ENCODE measurements at places on chromosomes 1 and 21.

DNA sequence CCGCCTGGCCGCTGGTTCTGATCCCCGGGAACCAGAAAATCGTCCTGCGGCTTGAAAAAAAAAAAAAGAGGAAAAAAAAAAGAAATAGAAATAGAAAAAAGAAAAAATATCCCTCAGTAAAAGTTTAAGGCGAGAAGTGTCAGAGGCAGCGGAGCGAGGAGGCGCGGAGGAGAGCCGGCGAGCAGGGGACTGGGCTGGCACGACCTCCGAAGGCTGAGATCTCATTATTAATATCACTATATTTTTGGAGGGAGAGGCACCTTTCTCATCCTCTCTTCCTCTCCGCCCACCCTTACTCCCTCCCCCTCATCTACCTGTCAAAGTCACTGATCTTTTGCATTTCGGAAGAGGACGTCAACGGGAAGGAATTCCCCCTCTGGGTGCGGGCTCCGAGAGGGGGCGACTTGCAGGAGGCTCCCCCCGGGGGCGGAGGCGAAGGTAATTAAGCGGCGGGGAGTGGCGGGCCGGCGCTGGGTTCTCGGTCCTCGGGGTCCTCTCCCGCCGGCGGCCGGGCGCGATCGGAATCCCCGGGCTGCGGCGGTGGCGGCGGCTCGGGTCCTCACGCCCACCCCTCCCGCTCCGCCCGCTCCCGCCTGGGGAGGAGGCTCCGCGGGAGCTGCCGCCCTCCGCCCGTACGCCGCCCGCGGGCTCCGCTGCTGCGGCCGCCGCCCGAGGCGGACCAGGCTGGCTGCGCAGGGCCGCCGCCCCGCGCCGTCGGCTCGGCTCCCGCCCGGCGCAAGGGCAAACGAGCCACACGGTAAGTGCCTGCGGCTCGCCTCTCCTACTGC lies at the start of gene NTNG1:
TSS of gene NTNG1 (plus strand) at position 337 of the 788 bp plus-strand sequence.
- peak; percentile 25 for DNase-seq

DNA sequence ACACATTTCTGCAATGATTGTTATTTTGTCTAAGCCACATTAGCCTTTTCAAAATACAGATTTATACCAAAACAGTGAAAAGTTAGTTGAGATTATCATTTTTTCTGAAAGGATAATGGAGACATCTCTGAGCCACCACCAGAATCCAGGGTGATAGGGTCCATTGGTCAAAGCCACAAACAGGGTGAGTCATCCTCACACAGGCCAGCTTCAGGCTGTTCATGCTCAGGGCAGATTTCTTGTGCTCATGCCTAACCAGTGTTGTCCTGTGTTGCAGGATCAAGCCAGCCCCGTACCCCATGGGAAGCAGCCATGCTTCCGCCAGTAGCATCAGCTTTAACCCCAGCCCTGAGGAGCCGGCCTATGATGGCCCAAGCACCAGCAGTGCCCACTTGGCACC lies 13.4 kb downstream of the ELOA start:
- no peak for DNase-seq

DNA sequence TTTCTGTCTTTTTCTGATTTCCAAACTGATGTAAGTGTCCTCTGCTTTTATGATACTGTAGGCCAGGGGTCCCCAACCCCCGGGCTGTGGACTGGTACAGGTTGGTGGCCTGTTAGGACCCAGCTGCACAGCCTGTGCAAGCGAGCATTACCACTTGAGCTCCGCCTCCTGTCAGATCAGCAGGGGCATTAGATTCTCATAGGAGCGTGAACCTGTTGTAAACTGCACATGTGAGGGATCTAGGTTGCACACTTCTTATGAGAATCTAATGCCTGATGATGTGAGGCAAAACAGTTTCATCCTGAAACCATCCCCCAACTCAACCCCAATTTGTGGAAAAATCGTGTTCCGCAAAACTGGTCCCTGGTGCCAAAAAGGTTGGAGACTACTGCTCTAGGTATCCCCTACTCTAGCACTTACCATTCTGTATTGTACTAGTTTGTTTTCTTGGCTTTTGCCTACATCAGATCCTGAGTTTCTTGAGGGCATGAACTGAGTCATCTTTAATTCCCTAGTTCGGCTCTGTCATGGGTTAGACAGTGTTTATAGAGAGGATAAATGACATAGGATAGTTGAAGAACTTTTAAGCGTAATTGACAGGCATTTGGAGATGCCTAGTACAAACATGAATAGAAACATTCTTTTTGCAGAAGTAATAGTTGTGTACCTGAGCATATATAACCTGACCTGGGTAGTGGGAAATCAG lies 4.1 kb downstream of the ABCD3 start:
- DNase-seq: peak; percentile 74

DNA sequence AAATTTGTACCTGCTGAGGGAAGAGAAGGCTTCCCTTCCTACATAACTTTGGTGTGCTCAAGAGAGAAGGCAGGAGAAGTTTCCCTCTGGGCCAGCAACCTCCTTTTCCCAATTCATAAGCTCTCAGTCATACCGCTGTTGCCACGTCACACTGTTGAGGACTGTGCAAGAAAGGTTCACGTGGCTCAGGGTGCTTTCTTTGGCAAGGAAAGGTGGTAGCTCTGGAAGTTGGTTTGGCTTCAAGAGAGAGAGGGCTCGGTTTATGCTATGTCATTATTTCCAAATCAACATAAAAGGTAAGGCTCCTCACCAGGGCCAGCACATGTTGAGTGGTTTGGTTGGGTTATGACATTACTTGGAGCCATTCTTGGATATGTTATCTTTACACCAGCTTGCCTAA lies 77.3 kb downstream of the TNFSF18 start:
- peak; percentile 94 for DNase-seq

DNA sequence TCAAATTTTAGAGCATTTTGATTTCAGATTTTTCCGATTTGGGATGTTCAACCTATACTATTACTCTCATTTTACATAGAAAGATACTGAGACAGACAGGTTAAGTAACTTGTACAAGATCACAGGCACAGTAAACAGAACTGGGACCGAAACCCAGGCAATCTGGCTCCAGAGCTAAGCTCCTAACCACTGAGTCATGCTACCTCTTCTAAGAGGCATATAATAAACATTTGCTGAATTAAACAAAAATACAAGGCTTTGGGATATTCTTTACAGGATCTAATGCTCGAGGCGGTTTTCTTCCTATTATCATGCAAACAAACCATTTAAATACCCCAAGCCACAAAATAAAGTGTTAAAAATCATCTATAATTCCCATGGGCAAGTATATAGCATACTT lies 50.3 kb downstream of the MCOLN2 start:
- DNase-seq: peak; percentile 65

DNA sequence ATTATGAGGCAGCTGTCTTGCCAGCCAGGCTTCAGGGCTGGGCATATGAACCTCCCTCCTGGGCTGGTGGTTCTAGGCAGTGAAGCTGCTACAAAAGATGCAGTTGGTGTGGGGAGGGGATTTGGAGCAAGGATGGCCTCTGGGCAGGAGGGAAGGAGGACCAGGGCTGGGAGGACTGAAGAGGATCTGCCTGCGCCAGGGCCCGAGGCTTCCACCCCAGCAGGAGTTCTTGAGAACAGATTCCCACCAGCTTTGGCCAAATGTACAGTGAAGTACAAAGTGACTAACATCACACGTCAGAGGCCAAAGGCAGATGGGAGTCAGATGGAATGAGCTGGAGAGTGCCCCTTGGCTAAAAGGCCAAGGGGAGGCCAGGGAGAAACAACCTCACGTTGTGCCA lies 62.4 kb downstream of the DDX20 start:
- DNase-seq: no peak

DNA sequence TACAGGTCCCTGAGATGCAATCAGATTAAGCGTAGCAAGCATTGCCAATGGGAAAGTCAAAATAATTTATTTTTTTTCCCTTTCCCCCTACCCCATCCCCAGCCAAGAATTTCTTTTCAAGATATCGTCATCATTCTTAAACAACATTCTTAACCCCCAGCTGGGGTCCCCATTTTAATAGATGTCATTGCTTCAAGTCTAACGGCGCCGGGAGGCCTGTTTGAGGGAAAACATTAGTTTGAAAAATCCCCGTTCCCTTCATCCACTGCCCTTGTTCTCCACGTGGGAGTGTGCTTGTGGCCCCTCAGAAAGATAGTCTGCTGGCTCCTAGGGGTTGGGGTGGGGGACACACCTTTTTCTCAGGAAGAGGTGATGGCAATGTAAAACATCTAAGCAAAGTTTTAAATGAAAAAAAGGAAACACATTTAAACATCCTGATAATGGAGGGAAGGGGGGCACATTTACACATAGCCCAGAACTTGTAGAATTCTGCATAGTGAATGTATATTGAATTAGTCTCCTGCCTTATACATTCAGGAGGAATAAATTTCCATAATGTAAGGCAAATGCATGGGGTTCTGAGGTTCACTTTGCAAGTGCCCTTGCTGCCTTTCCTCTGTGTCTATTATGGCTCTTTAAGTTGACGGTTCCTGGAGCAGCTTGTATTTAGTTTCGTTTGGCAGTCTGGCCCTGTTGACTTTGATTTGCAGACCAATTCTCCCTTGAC lies 6.8 kb downstream of the TRNP1 start:
- no peak for DNase-seq

DNA sequence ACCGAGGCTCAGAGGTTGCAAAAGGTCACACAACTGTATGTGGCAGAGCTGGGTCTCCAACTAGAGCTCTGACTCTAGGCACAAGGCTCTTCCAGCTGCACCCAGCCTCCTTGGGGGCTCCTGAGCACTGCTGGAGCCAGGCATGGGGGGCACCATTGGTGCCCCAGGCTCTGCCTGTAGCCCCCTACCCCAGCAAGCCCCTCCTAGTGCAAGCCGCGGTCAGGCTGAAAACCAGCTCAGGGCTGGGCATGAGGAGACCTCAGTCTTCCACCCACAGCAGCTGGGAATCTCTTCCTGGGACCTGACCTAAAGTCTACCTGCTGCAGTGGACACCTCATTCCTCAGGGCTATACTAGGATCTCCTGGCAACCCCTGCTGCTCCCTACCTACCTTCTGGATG lies 14.6 kb downstream of the TNNT2 start:
- DNase-seq: no peak

GRCh38 chr1:52502789-52503188 lies 50.1 kb downstream of the TUT4 start:
- DNase-seq: peak; percentile 2

DNA sequence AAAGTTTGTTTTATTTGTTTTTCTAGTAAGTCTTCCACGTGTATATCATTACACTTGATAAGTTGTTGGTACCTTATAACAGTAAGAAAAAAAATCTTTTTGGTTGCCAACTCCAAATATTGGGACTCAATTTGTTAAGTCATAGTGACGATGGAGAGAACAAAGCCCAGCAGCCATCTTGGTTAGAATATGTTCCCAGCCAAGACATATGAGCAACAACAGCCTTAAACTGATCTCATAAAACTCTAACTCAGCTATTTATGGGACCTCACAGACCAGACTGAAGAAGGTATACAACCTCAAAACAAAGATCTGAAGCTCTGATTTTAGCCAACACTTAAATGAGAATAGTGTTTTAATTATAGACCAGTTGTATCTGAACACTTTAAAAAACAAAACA lies 281.3 kb downstream of the VAV3 start:
- no peak for DNase-seq

DNA sequence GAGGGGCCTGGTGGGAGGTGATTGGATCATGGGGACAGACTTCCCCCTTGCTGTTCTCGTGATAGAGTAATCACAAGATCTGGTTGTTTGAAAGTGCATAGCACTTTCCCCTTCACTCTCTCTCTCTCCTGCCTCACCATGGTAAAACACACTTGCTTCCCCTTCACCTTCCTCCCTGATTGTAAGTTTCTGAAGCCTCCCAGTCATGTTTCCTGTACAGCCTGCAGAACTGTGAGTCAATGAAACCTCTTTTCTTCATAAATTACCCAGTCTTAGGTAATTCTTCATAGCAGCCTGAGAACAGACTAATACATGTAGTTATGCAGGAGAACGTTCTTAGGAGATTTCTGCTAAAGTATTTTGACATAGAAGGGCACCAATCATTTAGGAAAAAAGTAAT lies 59.9 kb upstream of the FBXO28 start:
- peak; percentile 28 for DNase-seq

DNA sequence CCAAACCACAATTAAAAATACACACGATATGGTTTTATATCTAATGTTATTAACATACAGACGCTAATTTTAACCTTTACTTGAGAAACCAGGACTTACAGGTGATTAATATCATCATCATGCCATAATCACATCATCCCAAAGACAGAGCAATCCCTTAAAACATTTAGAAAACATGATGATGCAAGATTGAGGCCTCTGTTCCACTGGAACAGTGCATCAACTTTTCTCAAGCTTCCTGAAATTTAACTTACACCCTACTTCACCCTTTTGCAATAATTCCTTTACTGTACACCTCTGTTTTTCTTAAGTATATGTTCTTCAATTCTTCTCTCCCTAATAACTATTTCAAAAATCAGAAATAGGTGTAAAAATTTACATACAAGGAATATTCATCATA lies 38.1 kb downstream of the KDM5B start:
- DNase-seq: no peak
